Activated CD4-positive, alpha-beta T cell treated with anti-CD3 and anti-CD28 coated beads, Interleukin-2, amount 50 U/mL, for 24 hours (primary cell): ENCODE measurements at places on chromosomes 6 and 20.

DNA sequence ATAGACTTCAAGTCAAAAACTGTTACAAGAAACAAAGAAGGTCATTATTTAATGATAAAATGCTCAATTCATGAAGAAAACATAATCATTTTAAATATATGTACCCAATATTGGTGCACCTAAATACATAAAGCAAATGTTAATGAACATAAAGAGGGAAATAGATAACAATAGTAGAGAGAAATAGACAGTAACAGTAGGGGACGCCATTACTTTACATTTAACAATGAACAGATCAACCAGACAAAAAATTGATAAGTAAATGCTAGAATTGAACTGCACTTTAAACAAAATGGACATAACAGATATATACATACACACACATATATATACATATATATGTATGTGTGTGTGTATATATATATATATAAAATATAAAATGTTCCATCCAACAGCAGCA is 37.4 kb downstream of the IL22RA2 start:
- DNase-seq, result no peak

GRCh38 chr20:20276811-20277530 is 90.9 kb upstream of the INSM1 start:
- no peak for DNase-seq

DNA sequence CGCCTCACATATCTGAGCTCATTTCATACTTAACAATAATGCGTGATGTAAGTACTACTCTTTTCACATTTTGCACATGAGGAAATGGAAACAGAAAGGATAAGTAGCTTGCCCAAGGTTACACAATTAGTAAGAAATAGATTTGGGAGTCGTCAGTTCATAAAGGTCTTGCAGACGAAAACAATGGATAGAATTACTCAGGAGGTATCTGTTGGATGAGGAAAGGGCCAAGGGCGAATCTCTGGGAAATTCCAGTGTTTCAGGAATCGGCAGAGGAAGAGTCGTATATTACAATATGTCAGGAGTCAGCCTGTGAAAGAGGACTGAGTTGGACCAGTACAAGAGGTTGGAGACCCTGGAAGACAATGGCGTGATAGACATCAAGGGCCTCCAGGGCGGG is 12.8 kb upstream of the EDN1 start:
- no peak for DNase-seq

DNA sequence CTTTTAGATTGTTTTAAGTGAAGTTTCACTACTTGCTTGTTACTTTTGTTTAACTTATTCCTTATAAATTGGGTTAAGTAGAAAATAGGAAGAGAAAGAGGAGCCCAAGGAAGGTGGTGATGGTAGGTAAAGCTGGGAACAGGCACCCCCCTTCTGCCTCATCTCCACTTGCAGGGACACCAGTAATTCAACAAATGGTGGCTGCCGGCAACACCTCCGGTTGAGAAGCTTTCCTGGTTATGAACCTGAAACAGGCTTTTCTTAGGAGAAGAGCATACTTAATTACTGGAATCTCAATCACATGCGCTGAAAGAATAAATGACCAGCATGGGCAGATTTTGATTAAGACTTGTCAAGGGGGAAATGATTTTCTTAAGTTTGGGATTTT is 158.9 kb upstream of the ZNF217 start:
- DNase-seq, result no peak

- no peak for DNase-seq
Measured at GRCh38 chr6:100467129-100468015, 2.7 kb upstream of the SIM1 start.

GRCh38 chr20:32473231-32474008 is 111.7 kb downstream of the NOL4L start:
- no peak for DNase-seq

GRCh38 chr6:13445005-13445743 is 42.2 kb downstream of the GFOD1 start:
- DNase-seq, result no peak

DNA sequence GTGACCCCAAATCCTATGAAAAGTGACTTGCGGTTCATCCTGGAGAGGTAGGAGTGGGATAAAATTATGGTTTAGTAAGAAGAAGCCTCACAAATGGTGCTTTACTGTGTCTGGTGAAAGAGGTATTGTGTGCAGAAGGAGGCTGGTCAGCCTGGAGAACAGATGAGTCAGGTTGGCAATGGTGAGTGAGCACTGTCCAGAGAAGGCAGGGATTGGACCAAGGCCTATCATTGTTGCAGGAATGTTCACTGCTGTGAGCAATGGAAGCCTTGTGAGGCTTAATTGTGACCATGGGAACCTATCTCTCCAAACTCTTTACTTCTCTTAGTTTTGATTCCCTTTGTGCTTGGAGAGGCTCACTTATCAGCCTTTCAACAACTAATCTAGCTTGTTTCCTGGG is 89.0 kb upstream of the KCNK16 start:
- DNase-seq, result no peak

DNA sequence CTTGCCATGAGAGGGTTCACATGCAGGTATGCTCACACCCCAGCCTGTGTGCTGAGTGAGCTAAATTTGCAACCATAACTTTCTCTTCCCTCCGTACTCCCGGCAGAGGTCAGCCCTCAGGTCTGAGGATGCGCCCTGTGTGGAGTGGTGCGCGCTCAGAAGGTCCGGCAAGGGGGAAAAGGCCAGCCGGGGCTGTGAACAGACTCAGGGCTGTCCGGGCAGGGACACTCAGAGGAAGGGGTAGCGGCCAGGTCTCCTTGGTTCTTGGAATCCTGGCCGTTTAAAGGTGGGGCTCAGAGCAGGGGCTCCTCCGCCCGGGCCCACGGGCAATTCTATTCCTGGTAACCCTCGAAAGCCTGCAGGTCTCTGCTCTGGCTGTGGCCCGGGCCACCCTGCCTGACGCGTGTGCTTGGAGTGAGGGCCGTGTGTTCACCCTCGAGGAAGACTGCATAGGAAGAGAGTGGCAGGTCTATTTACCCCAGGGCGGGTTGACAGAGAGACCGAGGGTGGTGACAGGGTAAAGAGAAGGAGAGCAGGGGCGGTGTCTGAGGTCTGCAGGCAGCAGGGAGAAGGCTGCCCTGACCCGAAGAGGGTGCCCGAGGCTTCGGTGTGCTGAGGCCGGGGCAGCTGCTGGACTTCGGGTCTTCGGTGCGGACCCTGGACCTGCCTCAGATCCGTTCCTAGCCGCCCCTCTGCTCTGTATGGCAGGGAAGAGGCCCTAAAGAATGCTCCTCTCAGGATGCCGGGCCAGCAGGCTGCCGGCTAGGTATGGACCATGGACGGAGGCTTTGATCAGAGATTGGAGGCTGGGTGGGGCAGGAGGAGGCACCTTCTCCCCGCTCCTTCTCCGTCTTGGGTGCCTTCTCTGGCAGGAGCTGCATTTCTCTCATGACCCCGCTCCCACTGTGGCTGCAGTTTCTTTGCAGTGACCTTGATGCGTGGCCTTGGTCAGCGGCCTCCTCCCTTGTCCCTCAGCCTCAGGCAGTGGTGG is 131.1 kb upstream of the ARMC2 start:
- no peak for DNase-seq

DNA sequence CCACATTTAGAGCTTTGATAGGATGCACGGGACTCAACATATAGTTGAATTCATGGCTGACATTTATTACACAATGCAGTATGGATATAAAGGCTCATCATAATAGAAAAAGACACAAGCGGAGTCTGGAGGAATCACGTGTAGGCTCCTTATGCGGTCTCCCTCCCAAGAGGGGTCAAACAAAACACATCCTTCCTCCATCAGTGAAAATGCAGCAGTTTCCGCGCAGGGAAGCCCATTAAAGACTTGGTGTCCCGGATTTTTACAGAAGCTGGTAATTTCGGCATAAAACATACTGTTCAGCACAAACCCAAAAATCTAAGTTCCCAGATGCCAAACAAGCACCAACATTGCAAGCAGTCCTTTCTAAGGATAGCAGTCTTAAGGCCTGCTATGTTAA is 1.1 kb downstream of the USP45 start:
- DNase-seq, result no peak

- DNase-seq, result no peak
Measured at GRCh38 chr6:115898246-115898645, 162.4 kb downstream of the FRK start.

GRCh38 chr6:54428431-54428830 is 120.2 kb downstream of the TINAG start:
- no peak for DNase-seq

DNA sequence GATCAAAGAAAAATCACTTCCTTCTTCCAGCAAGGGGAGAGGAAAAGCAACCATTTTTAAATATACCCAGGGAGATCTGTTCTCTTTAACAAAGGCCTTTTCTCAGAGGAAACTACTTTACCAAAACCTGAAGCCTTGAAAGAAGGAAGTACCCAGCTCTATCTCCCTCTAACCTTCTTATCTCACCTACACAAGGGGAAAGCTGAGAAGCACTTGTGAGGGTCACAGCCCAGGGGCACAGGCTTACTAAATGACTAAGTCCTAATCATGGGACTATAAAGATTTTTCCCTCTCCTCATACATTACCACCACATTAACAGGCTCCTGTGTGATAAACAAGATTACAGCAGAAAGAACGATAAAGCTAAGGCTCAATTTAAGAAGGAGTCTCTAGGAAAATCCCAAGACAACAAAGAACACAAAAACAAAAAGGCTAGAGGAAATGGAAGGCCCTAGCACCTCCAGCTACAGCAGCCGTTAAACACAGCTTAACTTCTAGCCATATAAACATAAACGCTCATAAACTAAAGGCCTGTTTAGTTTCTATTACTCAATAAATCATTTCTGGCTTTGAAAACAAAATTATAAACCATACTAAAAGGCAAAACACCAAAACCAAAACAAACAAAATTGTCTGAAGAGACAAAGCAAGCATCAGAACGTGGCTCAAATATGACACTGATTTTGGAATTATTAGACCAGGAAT is 284.9 kb upstream of the ECI2 start:
- DNase-seq, result no peak

GRCh38 chr20:3763671-3764601 is 3.6 kb downstream of the ADISSP start:
- no peak for DNase-seq

DNA sequence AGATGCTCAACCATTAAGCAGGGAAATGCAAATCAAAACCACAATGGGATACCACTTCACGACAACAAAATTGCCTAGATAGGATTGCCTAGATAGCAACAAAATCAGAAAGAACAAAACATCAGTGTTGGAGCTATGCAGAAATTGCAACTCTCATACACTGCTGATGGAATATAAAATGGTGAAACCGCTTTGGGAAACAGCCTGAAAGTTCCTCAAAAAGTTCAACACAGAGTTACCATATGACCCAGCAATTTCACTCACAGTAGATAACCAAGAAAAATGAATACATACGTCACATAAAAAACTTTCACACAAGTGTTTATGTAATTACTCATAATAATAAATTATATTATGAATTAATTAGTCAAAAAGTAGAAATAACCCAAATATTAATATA is 78.3 kb downstream of the MAFB start:
- no peak for DNase-seq
